ENCODE measurements at places on chromosomes 13 and 19. TPM values are rescaled to one million over a fixed set of nuclear protein-coding genes. Genes with fewer than 3 reads are reported as not detected.

Gene PRPF31
- 65.1 TPM for total RNA-seq

Gene CCDC70
- not detected for total RNA-seq

Gene STXBP2
- total RNA-seq: 43.8 TPM

Gene NLRP7
- total RNA-seq: not detected

Gene CBY2
- total RNA-seq: 0.45 TPM

Gene NKPD1
- total RNA-seq: 100 TPM

Gene LILRB3
- 7.7 TPM for total RNA-seq

Gene ZSCAN4
- not detected for total RNA-seq

Gene ZNF20
- total RNA-seq: 3.9 TPM

Gene OPA3
- total RNA-seq: 15.7 TPM

Gene PSG6
- total RNA-seq: not detected

Gene LGALS14
- not detected for total RNA-seq

Gene NR2F6
- total RNA-seq: 82.1 TPM

- DNase-seq: no peak
Measured at GRCh38 chr13:42486711-42487198, 87.2 kb upstream of the TNFSF11 start.

- DNase-seq: no peak
Measured at GRCh38 chr13:73106513-73107178, 47.8 kb downstream of the KLF5 start.

DNA sequence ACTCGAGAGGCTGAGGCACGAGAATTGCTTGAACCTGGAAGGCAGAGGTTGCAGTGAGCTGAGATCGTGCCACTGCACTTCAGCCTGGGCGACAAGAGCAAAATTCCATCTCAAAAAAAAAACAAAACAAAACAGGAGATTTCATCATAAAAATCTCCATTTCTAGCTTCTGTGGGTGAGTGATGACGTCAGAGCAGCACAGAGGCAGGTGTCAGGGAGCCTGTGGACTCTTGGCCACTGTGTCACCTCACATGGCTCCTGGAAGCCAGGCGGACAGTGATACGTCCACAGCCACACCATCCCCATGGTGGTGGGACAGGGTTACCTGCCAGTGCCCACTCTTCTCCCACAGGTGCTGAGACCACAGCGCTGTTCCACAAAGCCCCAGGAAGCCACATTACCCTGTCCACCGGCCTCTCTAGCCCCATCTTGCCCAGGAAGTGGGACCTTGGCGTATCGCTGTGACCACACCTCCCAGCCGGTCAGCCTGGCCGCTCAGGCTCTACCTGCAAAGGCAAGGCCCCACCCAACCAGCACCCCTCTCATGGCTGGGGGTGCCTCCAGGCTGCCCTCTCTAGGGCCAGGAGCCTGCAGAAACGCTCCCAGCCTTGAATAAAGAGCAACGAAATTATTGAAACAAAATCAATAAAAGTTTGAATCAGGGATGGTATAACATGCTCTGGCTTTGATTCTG, 2.5 kb upstream of the FXYD3 start:
- DNase-seq: no peak

GRCh38 chr19:3389876-3390371, 23.5 kb downstream of the NFIC start:
- DNase-seq: peak; percentile 89

GRCh38 chr13:110298505-110299282, 8.3 kb downstream of the COL4A1 start:
- DNase-seq: peak; percentile 87

DNA sequence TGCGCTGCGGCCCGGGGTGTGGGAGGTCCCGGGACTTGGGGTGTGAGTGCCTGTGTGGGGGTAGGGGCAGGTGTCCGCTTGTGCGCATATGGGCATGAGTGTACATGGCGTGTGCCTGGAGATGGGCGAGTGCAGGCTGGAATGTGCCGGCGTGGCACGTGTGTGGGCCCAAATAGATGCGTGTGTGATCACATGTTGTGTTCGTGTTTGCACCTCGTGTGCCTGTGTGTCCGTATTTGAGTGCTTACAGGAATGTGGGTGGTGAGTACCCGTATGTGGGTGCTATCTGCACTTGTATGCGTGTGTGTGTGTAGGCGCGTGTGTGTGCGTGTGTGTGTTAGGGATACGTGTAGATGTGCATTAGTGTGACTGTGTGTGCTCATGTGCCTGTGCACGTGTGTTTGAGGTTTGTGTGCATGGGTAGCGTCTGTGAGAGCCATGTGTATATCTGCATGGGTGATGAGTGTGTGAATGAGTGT, 3.4 kb downstream of the ZNF536 start:
- no peak for DNase-seq

- no peak for DNase-seq
Measured at GRCh38 chr19:41328157-41328841, 18.3 kb downstream of the CCDC97 start.

DNA sequence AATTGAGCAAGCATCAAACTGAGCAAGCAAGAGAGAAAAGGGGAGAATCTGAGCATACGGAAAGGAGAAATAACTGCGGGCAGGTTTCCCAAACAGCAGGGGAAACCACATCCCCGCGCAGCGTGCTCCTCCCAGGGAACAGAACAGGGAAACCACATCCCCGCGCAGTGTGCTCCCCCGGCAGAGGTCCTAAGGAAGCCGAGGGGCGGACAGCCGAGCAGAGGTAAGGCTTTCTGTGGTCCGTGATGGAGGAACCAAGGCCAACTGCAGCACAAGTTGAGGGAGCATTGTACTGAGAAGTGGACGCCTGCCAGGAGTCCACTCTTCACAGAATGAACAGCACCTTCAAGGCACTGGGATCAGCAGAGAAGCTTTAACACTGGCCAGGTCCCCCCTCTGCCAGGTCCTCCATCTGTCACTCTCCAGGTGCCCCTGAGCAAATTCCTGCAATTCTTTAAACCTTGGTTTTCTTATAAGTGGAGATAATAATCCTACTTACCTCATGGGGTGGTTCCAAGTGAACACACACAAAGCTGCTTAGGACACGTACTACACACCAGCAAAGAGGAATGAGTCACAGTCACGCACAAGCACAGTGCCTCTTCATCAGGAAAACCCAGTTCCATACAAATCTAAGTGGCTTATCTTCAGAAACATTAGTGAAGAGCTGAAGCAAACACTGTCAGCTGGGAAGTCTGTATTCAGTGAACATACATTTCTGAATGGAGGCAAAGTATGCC, 23.0 kb upstream of the LAMP1 start:
- no peak for DNase-seq

- DNase-seq: no peak
Measured at GRCh38 chr13:77928909-77929308, 10.3 kb upstream of the EDNRB start.

- DNase-seq: no peak
Measured at GRCh38 chr19:12947702-12948611, 2.3 kb downstream of the RAD23A start.

DNA sequence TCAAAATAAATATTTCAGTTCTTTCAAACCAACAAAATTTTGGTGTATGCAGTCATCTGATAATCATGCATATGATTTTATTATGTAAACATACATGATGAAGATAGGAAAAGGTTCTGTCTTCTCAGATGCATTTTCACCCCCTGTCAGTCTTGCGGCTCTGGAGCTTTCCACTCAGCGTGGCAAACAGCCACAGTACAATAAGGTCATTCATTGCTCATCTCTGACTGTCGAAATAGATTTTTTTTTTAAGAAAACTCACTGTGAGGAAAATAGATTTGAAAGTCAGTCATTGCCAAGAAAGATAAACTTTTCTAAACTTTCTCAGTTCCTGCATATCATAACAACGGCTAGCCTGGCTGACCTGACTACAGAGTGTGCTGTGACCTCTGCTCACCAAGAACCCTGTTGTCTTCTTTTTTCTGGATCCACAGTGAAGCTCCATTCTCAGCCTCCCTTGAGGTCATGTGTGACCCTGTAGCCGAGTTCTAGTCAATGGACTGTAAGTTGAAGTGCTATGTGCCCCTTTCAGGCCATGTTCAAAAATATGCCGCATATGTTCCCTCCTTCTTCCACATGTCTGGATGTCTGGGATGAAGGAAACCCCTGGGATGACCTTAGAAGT, 519.6 kb downstream of the KLF5 start:
- DNase-seq: no peak

DNA sequence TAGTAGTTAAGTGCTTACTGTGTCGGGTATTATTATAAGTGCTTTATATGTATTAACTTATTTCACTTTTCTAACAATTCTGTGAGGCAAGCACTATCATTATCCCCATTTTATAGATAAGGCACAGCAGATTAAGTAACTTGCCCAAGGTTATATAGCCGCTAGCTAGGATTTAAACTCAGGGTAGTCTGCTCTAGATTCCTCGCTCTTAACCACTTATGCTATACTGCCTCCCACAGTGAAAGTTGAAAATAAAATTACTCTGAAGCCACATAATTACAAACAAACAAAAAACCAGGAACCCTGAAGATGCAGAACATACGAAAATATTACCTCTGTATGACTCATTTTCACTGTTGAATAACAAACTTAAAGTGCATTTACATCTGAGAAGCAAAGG, 3.9 kb downstream of the TEX30 start:
- DNase-seq: no peak

DNA sequence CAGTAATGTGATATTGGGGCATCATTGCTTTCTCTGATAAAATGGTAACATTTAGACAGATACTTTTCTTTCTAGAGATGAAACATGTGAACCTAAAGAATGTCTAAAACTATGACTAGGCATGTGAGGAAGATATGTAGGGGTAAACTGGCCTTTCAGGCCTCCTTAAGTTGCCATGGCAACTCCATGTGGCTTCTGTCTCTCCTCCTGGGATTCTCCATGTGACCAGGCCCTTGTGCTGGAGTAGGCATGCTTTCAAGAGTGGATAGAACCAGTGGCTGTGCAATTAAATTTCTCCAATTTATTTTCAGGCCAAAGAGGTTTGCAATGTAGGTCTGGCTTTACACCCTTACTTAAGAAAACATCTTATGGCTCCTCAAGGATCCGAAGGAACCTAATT, 130.8 kb downstream of the OLFM4 start:
- no peak for DNase-seq

DNA sequence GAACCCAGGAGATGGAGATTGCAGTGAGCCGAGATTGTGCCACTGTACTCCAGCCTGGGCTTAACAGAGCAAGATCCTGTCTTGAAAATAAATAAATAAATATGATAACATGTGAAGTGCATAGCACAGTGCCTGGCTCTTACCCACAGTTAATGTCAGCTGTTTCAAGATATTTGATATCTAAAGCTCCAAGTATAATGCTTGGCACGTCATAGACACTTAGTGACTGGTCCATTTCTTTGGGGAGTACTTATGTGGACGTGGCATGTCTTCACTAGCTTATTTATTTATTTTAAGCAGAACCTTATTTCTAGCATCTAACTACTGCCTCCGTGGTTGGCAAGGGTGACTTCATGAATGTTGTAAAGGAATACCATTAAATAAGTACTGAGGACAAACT, 18.8 kb downstream of the GARRE1 start:
- DNase-seq: no peak

GRCh38 chr19:47615230-47615629, 6.3 kb downstream of the BICRA start:
- DNase-seq: no peak

GRCh38 chr13:23350009-23350408, 83.5 kb downstream of the SACS start:
- DNase-seq: no peak

GRCh38 chr13:30798776-30799355, 63.5 kb downstream of the ALOX5AP start:
- no peak for DNase-seq
